ENCODE measurements at places on chromosomes 13 and 19.

DNA sequence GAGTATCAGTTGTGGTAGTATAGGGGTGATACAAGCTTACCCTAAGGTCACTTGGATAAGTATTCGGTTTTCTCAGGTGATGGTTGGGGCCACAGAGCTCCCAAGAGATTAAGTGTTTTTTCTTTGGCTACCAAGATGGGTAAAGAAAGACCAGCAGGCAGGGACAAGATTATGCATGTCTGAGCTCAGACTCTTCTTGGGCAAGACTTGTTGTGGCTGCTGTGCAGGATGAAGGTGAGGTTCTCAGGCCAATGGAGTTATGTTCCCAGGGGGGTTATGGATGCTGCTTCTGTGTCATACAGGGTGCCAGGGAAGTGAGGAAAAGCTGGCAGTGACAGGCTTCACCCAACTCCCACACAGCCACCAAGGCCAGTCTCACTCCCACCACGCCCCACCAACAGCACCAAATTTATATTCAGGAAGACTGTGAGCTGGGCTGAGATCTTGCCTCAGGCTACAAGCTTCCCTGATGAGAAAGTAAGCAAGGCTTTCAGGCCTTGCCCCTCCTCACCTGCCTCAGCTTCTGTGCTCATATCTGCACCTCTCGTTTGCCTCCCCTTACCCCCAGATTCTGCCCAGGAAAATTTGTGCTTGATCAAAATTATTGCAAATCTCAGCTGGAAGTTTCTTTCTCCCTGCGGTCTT is 511.8 kb upstream of the SLITRK1 start:
- DNase-seq, result no peak

DNA sequence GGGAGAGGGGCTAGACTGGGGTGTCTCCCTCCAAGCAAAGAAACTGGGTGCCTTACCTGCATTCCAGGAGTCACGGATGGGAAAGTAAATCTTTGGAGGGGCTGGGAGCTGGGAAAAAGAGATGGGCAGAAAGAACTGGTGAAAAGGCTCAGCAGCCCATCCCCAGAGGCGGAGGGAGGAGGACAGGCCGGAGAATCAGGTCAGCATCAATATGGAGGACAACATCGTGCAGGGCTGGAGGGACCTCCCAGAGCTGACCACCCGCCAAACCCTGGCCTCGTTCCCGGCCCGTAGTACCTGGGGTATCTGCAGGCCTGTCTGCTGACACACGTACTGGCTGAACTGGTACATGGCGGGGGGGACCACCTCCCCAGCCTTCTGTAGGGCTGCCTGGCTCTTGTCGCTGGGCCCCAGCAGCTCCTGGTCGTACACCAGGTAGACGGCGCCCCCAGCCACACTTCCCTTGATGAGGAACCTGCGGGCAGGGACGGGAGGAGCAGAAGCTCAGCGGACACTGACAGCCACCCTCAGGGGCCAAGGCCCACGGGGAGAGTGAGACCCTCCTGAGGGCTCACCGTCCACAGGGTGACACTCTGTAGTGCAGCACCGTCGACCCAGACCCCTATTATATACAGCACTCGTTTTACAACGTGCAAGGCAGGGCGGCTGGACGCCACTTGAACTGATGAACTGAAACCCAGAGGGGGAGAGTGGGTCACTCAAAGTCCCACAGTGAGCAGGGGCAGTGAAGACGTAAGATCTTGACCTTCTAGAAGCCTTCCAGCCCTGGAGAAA is 830 bp downstream of the MICOS13 start:
- DNase-seq, result peak; percentile 34

GRCh38 chr19:50922317-50922853 is 11.2 kb upstream of the KLK4 start:
- peak; percentile 73 for DNase-seq

DNA sequence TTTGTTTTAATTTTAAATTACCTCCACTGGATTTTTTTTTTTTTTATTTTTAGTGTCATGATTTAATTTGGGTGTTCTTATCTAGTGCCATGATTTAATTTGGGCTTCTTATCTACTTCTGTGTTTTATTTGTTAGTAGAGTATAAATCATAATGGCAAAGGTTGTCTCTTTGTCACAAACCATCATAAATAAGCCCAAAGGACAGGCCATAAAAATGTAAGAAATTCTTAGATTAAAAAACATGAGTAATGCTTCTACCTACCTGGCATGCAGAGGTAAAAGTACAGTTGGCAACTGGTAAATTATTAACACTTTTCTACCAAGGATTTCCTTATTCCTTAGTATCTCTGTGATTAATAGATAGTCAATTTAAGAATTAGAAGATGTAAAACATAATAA is 55.2 kb downstream of the ERCC5 start:
- DNase-seq, result no peak

- no peak for DNase-seq
Observed at GRCh38 chr13:31611214-31611613, 128.1 kb upstream of the RXFP2 start.

DNA sequence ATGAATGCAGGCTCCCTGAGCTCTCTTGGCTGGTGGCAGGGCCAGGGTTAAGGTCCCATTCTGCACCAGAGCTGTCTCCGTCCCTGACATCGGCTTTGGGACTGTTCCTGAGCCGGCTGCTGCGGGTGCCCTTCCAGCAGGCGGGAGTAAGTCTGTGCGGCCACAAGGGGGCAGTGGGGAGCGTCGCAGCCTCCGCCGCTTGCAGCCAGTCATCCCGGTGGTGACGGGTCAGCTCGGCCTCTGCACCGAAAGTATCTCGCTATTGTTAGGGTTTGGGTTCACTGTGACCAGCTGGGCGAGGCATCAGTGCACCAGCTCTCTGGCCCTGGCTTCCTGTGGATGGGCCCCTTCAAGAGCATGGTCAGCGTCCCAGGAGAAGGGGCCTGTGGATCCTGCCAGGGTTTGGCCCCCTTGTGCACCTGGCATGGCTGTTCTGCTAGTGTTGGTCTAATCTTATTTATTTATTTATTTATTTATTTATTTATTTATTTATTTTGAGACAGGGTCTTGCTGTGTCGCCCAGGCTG is 15.1 kb downstream of the NDUFB7 start:
- DNase-seq, result peak; percentile 85

GRCh38 chr19:50321831-50322230 is 7.3 kb downstream of the KCNC3 start:
- DNase-seq, result no peak

- no peak for DNase-seq
Observed at GRCh38 chr19:2869618-2870017, 2.5 kb downstream of the ZNF556 start.

DNA sequence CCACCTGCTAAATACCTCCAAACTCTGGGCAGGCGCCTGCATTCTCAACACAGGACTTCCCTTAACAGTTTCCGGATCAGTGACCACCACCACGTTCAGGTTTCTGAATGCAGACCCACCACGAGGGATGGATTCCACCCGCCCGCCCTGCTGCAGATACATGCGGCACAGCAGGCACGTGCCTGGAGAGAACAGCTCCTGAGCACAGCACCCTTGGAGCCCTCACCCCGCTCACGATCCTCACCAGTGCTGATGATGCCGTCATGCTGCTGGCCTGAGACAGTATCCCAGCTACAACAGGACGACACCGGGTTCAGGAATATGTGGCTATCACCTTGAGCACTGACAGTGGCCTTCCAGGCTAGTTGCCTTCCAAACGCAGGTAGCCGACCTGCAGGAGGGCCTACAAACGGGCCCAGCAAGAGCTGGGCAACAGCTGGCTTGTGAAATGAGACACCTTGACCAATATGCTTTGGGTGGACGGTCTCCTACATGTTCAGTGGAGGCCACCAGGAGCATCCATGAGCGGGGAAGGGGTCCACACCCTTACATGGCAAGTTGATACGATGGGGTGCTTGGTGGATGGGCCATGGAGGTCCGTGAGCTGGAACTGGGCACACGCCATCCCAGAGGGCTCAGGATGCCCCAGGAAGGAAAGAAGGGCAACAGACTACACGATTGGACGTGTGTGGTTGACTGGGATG is 9.9 kb upstream of the QTRT1 start:
- no peak for DNase-seq

- no peak for DNase-seq
Observed at GRCh38 chr19:15291548-15292021, 40.8 kb downstream of the BRD4 start.

- DNase-seq, result no peak
Observed at GRCh38 chr19:10642473-10643171, 11.5 kb upstream of the ILF3 start.

- DNase-seq, result no peak
Observed at GRCh38 chr19:46839752-46840497, 10.7 kb downstream of the AP2S1 start.

GRCh38 chr13:94414141-94414540 is 65.3 kb downstream of the DCT start:
- no peak for DNase-seq

DNA sequence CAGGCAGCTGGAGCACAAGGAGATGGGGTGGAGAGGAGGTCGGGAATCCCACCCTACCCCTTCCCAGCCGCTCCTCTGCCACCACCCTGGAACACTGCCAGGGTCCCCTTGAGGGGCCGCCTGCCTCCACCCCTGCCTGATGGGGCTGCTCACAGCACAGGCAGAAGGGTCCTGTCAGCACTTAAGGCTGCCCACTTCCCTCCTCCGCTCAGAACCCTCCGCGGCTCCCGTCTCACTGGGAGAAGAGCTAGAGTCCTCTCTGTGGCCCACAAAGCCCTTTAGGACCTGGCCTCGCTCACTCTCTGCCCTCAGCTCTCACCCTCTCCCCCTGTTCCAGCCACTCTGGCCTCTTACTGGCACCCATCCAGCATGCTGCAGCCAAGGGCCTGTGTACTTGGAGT is 3.4 kb upstream of the POLD1 start:
- DNase-seq, result peak; percentile 46

DNA sequence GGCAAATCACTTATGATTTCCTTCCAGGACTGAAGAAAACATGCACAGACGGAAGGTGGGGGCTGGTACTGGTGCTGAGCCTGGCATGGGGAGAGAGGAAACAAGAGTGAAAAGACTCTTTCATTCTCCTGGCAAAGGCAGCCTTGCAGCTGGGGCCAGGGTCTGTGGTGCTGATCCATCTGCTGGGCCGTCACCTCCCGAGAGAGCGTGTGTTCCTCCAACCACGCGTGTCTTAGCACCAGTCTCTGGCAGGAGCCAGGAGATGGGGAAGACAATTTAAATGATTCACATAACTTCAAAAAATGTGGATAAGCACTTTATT is 23.9 kb upstream of the SPART start:
- no peak for DNase-seq

GRCh38 chr19:50836543-50837195 is 3.3 kb upstream of the KLK15 start:
- no peak for DNase-seq

DNA sequence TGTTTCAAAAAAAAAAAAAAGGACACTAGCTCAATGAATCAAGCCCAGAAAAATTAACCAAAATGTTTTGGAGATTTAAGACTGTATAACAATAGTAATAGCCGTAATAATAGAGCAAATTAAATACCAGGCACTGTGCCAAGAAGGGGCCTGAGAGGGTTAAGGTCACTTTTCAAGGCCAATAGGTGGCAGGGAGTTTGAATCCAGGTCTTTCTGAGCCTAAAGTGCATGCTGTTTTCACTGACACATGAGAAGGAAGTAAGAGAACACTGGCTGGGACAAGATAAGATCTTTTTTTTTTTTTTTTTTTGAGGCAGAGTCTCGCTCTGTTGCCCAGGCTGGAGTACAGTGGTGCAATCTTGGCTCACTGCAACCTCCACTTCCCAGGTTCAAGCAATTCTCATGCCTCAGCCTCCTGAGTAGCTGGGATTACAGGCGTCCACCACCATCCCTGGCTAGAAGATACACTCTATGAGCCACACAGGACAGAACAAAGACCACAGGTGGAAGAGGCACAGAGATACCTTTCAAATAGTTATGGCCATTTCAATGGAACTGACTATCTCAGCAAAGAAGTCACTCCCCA is 7.7 kb downstream of the FFAR2 start:
- DNase-seq, result no peak

- no peak for DNase-seq
Observed at GRCh38 chr13:99289271-99289670, 17.9 kb downstream of the GPR183 start.

DNA sequence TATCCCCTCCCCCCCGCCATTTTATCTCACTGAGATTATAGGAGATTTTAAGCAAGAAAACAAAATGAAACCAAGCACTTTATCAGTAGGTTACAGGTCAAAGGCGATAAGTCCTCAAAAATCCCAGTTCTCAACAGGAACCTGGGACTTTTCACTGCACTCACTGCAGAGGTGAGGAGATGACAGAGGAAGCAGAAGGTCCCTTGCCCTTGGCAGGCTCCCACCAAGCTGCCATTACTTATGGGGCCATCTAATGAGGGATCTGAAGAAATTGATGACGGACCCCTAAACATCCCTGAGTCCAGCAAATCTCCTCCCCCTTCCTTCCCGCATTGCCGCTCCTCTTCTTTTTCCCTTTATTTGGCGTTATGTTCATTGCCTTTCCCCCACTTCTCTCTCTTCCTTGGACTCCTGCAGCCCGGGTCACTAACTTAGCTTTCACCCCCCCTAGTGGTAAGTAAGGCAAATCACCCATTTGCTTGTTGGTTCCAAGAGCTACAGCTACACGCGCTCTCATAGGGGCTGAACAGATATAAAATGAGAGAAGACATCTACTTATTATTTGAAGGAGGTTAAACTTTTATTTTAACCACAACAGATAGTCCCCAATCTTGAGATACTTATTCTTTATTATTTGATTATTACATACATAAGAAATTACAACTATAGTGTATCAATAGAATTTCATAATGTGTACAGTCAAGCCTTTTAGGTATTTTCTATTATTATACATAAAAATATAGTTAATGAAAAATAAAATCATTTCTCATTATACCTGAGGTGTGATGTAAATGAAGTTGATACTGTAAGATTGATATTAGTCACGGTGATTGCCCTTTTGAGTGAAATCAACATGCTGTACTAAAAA is 52.0 kb upstream of the ARGLU1 start:
- no peak for DNase-seq

GRCh38 chr13:32125221-32125689 is 93.7 kb downstream of the FRY start:
- no peak for DNase-seq
